ENCODE measurements at places on chromosomes 3 and 15.

DNA sequence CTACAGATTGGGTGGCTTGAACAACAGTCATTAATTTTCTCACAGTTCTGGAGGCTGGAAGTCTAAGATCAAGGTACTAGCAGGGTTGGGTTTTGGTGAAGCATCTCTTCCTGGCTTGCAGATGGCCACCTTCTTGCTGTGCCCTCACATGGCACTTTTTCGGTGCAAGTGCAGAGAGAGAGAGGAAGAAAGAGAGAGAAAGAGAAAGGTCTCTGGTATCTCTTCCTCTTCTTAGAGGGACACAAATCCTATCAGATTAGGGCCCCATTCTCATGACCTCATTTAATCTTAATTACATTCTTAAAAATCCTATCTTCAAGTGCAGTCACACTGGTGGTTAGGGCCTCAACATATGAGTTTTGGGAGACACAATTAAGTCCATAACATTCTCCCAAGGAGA lies 167.1 kb downstream of the NFKBIZ start:
- DNase-seq = no peak

DNA sequence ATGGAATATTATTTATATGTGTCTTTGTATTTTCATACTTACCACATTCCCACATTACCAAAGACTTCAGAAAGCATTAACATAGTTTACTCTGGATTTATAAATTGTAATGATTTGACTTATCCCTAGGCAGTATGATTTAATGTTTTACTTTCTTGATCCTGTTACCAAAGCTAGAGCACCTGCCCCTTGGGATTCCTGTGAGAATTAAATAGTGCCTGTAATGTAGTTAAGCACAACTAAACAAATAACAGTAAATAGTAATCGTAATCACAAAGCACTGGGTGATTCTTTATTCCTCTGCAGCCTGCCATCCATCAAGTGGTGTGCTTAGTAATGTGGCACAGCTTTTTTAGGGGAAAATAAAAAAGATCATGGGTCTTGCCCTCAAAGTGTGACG lies 39.1 kb downstream of the ATP2C1 start:
- no peak for DNase-seq

DNA sequence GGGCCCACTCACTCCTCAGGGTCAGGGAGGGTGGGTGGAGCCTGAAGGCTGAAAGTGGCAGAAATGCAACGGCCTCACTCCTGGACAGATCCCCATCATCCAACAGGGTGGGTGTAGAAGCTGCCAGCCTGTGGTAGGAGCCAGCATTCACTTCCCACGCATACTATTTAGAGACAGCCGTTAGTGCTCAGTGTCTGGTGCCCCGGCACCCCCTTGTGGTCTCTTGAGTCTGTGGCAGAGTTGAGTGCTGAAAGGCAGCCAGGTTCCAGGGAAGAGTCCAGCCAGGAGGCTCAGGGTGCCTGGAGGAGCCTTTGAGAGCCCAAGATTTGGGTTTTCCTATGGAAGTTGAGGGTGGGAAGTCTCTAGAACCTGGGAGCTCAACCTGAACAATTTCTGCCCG lies 2.1 kb upstream of the GNAT1 start:
- no peak for DNase-seq

DNA sequence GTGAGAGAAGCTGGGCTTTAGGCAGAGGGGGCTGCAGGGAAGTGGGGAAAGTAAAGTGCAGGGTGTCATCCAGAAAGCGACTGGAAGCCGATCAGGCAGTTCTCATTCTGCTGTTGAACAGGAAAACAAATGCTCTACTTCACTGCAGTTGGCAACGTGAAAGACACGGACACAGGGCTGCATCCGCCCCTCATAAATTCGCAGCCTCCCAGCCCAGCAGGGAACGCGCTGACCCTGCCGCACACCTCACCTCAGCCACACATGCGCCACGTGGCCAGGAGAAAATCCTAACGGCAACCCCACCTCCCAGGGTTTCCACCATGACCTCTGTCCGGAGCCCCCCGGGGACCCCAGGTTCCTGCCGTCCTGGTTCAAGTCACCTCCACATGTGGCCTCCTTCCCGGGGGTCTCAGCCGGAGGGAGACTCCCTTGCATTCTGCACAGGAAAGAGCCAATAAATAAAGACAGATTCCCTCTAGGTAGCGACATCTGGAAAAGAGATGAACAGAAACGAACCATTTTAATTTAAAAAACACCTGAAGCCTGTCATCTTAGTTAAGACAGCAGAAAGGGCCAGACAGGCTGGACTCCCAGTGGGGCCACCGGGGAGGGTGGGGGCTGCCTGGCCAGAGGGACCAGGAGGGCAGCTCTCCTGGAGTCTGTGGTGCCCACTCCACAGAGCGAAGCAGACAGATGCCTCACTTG lies 118.7 kb downstream of the TMEM266 start:
- no peak for DNase-seq

- DNase-seq = no peak
Observed at GRCh38 chr15:35673093-35673684, 127.2 kb upstream of the DPH6 start.

- DNase-seq = no peak
Observed at GRCh38 chr15:78368651-78369050, 28.5 kb downstream of the CRABP1 start.

DNA sequence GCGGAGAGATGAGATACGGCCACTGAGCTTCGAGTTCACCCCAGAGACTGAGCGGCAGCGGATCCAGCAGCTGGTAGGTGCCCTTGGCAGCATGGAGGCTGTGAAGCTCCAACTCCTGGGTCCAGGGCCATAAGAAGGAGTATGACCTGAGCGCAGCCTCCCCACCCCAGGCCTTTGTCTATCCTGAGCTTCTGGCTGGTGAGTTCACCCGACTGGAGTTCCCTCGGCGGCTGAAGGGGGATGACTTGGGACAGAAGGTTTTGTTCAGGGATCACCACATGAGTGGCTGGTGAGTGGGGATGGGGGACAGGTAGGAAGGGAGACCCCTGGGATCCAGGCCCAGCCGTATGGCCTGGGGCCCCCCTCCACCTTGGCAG lies 2.6 kb downstream of the PPM1M start:
- DNase-seq = no peak

GRCh38 chr3:114329823-114330222 lies 36.0 kb downstream of the TIGIT start:
- DNase-seq = no peak

DNA sequence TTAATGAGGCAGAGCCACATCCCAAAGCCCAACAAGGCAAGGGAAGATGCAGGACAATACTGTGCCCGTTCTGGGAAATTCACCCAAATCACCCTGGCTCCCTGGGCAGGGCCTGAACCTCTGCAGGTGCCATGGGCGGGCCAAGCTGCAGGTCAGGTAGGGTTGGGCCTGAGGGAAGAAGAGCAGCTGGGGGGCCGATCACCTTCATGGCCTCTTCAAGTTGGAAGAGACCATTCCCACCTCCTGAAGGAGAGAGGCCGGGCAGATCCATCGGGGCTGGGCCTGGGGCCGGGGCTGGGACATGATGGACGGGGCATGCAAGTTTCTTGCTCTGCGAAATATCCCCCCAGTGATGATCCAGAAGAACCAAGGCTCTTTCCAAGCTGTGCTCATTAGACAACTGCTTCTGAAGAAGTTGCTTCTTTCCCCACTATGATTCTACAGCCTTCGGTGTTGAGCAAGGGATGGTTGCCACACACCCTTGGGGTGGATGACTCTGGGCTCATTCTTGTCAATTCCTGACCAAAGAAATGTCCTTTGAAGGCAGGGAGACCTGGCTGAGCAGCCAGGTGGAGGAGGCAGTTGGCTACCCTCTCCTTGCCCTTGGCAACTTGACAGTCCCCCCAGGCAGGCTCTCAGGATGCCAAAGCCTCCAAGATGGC lies 38.2 kb downstream of the KLHL25 start:
- DNase-seq = no peak

DNA sequence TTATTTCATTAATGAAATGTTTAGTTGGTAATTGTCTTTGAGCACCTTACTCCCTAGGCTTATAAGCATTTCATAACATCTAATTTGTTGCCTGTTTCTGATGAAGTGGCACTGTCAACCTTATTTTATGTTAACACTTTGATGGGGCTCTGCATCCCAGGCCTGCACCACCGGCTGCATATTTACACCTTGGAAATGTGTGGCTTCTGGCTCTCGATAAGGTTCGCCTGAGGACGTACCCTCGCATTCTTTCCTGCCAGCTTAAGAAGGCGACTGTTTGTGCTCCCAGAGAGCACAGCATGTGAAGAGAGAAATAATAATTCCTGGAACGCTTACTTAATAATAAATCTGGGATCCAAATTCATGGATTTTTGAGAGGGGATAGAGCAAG lies 763.3 kb upstream of the CFAP20DC start:
- DNase-seq = no peak

GRCh38 chr3:175885231-175885766 lies 1026.2 kb downstream of the NAALADL2 start:
- DNase-seq = no peak

GRCh38 chr15:91075739-91076138 lies 24.3 kb upstream of the SV2B start:
- no peak for DNase-seq

DNA sequence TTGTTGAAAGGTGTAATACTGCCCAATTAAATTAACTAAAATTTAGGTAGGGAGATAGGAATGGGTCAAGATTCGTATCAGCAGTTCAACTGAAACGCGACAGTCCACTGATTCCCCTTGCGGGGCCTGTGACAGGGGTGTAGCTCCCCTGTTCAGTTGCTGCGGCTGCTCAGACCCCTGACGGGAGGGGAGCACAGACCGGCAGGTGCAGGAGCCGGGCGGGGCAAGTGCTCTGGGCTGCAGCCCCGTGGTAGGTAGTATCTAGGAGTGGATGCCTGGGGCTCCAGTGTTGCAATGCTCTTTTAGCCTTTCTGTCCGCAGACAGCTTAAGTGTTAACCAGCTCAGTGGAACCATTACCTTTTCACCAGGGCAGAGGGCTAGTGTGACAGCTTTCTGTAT lies 164.9 kb downstream of the ROBO2 start:
- no peak for DNase-seq
